ENCODE measurements at places on chromosomes 16 and 17.
A peak's percentile ranks its signal among the peaks of the same experiment; 100 is the strongest.

DNA sequence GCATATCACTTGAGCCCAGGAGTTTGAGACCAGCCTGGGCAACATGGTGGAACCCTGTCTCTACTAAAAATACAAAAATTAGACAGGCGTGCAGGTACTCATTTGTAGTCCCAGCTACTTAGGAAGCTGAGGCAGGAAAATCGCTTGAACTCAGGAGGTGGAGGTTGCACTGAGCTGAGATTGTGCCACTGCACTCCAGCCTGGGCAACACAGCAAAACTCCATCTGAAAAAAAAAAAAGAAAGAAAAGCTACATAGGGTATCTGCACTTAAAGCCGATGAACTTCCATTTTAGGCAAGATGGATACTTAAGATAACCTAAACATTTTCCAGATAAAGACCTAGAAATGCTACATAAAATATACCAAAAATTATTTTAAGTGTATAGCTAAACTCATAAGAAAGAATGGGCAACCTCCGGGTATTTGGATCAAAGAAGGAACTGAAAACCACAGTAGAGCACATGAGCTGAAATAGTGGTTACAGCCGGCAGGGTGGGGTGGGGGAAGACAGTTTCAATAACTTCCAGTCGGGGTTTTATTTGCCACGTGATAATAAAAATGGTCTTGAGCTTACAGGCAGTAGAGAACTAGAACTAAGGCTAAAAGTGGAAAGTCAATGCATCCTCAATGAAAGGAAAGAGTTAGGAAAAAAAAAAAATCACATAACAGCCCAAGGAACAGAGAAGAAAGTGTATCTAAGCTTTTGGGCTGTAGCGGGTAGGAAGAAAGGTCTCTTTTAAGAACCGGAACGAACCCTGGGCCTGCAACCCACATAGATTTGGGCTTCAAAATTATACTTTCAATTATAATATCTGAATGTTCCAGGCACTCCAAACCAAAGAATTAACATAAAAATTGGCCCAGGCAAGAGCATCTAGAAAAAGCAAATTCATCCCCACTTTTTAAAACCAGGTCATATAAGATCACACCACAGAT is 53.1 kb downstream of the CFDP1 start:
- no peak for DNase-seq

DNA sequence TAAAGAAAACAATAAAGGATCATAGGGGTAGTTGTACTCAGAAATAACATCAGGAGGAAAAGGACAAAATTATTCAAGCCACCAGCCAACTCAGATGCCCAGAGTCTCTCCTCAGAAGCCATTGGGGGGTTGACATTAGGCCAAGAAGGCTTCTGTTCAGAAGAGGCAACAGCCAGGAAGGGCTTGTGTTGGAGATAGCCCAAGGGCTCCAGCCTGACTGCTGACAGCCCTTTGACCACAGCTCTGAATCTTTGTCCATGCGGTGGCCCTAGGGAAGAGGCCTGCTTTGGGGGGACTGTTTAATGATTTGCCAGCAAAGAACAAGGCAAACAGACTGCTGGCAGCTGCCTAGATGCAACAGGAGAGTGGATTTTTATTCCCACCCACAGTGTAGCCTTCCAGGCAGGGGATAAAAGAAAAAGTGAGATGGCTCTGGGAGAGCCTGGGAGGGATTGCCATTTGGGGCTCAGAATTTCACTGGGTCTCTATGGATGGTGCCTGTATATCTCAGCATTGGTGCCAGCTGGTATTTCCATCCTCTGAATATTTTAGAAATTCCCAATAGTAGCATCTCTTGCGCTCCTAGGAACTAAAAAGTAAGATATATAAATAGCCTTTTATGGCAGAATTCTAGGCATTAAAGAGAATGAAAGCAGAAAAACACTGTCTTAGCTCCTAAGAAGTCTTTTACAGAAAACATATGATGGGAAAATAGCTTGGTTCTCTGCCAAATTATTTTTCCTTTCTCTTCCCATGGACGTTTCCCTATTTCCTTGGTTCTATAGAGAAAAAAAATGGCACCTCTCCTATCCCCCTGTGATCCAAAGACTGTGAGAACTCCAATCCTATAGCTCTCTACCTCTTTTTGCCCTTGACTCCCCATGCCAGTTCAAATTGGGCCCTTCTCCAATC is 29.4 kb upstream of the SUPT4H1 start:
- DNase-seq: no peak

GRCh38 chr16:53914736-53915135 is 210.8 kb downstream of the FTO start:
- no peak for DNase-seq

- DNase-seq: peak; percentile 61
Observed at GRCh38 chr16:75266738-75267630, 15.6 kb upstream of the BCAR1 start.

DNA sequence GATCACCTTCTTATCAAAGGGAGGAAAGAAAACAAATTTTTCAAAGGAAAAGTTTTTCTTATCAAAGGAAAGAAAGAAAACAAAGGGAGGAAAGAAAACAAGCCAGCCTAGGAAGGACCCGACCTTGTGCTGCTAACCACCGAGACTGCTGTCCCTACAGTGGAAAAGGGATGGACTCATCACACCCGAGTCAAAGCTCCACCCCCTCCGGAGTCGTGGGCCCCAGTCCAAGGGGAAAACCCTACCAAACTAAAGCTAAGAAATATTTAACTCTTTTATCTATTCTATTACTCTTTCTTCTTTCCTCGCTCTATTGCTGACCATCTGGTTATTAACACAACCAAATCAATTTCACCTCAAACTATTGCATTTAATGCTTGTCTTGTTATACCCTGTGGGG is 6.1 kb upstream of the ENDOV start:
- no peak for DNase-seq

DNA sequence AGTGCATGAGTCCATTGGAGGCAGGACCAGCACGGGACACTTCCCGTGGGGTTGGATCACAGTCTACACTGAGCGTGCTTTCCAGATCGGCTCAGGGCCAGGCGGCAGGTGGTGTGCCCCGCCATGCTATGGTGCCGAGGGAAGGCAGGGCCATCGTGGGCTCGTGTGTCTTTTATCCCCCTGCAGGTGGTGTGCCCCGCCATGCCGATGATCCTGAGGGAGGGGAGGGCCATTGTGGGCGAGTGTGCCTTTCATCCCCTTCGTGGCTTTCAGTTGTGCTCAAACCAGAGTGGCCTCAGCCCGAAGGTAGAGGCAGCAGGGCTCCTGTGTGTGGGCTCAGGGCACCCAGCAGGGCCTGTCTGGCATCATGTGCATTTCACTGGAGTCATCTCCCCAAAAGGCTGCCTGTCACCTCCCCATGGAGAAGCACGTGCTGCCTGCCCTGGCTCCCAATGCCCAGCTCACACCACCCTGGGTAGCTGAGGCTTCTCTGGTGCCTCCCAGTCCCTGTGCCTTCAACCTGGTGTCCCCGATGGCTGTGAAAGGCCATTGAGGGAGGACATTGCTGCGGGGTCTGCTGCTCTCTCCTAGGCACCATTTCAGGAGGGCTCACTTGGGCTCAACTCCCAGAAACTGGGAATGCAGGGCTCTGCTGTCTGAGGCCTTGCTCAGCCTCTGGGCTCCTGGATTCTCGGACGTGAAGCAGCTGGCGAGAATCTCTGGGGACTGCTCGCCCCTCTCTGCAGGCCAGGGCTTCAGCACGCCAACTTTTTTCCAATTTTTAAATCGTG is 207.6 kb downstream of the NPIPB11 start:
- DNase-seq: no peak

All from NCI-H1092 (cell line).